ENCODE measurements at places on chromosomes 16 and 17. TPM values are rescaled to one million over a fixed set of nuclear protein-coding genes. Genes with fewer than 3 reads are reported as not detected.

- DNase-seq = no peak
Measured at GRCh38 chr16:49474741-49475140, 101.1 kb downstream of the C16orf78 start.

Gene HES7
- not detected for polyA plus RNA-seq

Gene SGF29
- polyA plus RNA-seq = 2.5 TPM

DNA sequence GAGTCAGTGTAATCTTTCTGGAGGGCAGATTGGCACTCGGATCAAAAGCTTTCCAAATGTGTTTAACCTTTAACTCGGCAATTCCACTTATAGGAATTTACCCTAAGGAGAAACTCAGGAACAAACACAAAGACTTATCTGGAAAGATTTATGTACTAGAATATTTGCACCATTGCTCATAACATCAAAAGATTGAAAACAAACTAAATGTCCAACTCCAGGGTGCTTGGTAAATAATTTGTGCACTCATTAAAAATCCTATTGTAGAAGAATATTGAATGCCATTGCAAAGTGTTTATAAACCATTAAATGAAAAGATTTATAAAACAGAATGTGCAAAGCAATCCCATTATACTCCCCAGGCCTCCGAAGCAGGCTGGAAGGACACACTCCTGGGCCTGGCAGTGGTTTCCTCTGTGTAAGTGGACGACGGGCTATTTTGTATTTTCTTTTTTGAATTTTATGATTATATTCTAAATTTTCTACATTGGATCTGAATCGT is 18.7 kb upstream of the RBFOX3 start:
- no peak for DNase-seq

Gene PIK3R5
- not detected for polyA plus RNA-seq

DNA sequence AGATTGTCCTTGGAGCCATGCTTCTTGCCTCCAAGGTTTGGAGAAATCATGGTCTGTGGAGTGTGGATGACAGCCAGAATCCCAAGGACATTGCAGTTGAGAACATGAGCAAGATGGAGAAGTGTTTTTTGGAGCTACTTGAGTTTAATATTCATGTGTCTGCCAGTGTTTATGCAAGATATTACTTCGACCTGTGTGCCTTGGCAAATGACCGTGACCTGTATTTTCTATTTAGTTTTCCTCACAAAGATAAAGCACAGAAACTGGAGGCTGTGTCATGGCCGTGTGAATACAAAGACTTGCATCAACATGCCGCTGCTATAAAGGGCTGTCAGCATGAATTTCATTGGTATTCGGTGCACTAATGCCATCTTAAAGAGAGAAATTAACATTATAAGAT is 9.0 kb downstream of the GGA2 start:
- DNase-seq = no peak

DNA sequence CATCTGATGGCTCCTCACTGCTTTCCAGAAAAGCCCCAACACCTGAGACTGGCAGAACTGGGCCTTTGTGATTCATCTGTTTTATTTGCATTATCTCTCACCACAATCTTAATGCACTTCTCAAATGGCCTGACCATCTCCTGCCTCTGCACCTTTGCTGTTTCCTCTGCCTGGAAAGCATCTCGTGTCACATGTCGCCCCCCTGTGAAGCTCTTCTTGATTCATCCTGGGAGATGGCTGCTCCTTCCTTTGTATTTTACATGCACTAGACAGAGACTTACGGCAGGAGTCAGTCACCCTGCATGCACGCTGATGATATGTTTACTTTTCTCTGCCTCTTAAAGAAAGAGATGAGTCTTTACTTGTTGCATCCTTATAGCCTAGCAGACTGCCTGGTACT is 30.0 kb downstream of the HNF1B start:
- DNase-seq = no peak

DNA sequence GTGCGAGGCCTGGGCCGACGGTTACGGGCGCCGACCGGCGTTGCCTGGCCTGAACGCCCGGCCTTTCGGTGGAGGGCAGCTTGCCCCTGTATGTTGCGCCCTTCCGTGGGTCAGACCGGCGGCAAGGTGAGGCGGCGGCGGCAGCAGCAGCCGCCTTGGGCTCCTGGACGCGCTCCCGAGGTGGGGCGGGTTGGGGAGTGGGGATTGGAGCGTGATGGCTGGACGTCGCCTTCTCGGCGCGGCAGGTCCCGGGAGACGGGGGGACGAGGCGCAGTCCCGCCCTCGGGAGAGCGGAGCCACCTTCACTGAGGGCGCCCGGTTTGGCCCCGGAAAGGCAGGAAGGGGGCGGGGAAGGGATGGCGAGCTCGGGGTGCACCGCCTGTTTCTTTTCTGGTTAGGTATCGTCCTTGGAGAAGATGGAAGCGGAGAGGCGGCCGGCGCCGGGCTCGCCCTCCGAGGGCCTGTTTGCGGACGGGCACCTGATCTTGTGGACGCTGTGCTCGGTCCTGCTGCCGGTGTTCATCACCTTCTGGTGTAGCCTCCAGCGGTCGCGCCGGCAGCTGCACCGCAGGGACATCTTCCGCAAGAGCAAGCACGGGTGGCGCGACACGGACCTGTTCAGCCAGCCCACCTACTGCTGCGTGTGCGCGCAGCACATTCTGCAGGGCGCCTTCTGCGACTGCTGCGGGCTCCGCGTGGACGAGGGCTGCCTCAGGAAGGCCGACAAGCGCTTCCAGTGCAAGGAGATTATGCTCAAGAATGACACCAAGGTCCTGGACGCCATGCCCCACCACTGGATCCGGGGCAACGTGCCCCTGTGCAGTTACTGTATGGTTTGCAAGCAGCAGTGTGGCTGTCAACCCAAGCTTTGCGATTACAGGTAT is 671 bp downstream of the DGKE start:
- DNase-seq = no peak

DNA sequence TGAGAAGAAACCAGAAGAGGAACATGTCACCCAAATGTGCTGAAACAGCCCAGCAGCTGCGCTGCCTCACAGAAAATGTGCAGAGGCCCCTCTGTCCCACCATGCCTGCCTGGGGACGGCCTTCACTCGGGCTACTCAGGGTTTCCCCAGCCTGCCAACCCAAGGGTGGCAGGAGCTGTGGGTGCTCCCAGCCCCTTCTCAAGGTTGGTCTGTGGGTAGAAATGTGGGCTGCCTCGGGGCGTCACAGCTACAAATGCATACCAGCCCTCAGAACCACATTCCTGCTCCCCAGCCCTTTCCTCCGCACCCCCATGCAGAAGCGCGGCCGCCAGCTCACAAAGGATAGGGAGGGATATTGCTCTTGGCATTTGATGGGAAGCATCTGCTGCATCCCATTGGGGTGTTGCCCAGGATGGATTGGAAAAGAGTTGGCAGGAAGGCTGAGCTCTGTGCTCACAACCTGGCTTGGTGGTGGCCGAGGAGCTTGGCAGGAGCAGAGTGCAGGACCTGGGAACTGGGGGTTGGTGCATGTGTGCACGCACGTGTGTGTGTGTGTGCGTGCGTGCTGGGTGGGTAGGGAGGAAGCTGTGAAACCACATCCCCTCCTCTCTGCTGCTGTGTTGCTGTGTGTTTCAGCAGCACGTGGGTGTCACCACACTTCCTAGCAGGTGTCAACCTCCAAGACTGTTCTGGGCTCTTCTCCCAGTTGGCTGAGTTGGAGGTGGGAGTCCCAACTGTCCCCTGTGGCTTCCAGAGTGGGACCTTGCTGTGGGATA is 304.4 kb downstream of the SEC14L1 start:
- DNase-seq = no peak

Gene KRT27
- polyA plus RNA-seq = not detected

Gene ACOX1
- polyA plus RNA-seq = 32.1 TPM

- DNase-seq = no peak
Measured at GRCh38 chr16:88638323-88639230, at the start of gene IL17C. Gene IL17C (plus strand): TSS chr16:88638572. CDS start chr16:88638642, 70 bp downstream.

Gene KCNH4
- 0.02 TPM for polyA plus RNA-seq

GRCh38 chr17:16435925-16436886 is 20.8 kb downstream of the TRPV2 start:
- DNase-seq = no peak

Gene C16orf92
- polyA plus RNA-seq = not detected

Gene HBA2
- polyA plus RNA-seq = 0.17 TPM

Gene SOST
- not detected for polyA plus RNA-seq

DNA sequence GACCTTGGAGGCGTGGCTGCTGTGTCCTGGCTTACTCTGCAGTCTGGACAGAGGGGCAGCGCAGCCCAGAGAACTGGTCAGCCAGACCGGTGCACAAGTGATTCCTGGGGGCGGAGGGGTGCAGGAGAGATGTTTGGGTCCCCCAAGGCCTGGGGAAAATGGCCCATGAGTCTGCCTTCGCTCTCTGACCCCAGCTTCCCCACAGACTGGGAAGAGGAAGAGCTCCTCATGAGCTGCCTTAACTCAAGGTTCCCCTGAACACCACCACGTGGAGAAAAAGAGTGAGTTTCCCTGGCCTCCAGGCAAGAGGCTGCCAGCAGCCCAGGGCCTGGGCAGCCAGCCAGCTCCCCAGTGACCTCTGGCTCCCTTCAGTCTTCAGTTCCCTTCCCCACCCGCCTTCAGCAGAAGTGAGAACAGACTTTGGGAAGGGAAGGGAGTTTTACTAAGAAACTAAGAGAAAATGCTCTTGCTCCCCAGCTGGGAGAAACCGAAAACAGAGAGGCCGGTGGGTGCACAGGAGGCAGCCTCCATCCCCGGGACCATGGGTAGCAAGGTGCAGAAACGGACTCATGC is 2.0 kb upstream of the C17orf99 start:
- DNase-seq = no peak

Gene IRX6
- polyA plus RNA-seq = not detected

- DNase-seq = no peak
Measured at GRCh38 chr17:44122816-44123355, 555 bp downstream of the HDAC5 start.

- no peak for DNase-seq
Measured at GRCh38 chr17:59846394-59847165, 46.2 kb downstream of the TUBD1 start.

Gene CA5A
- polyA plus RNA-seq = not detected

Gene TSPAN10
- 3.0 TPM for polyA plus RNA-seq

GRCh38 chr16:74297145-74297665 is 591 bp downstream of the PSMD7 start:
- DNase-seq = no peak

DNA sequence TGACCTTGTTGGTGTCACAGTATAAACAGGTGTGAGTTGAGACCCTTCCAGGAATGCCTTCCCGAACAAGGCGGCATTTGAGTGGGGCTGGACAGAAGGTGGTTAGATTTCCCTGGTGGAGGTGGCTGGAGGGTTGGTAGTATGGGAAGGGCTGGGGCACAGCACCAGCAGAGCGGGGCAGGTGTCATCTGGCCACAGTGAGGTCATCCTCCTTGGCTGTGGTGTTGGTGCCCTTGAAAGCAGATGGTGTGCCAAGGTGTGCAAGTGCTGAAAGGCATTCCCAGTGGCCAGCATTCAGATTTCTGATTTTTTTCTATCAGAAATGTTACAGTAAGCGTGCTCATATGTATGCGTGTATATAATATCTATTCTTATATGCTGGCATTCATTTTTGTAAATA is 126.6 kb downstream of the LAT start:
- DNase-seq = no peak

- no peak for DNase-seq
Measured at GRCh38 chr17:66727634-66728570, 107.0 kb upstream of the CACNG5 start.

- no peak for DNase-seq
Measured at GRCh38 chr17:72865954-72866353, 226.5 kb downstream of the SLC39A11 start.

DNA sequence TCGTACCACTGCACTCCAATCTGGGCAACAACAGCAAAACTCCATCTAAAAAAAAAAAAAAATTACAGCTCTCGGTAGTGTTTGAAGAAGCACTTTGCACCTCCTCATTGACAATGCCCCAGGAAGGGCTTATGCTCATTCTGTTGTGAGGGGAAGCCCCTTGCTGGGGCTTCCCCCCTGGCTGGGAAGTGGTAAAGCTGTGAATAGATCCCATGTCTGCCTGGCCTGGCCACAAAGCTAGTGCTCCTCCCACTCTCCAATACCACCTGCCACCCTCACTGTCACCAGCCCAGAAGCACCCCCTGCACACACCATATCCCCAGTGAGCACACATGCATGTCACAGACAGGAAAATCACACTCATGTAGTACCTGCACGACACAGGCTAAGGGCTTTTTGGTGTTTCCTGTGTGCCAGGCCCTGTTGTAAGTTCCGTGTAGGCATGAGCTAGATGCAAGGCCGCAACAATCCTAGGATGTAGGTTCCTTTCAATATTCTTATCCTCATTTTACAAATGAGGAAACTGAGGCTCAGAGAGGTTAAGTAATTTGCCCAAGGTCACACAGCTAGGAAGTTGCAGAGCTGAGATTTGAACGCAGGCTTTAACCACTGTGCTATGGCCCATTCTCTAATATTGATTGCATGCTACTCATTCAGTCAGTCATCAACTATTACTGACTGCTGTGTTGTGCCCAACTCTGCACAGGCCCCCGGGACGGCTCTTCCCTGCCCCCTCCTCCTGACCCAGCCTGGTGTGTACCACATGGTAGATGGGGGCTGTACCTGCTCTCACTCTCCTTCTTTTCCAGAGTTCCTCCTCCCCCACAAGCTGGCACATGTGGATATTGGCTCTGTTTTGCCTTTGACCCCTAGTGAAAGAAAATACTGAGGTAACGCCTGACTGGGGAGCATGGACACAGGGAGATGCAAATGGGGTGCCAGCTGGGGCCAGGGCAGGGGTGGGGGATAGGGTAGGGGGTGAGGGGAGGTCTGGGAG is 11.9 kb upstream of the COL1A1 start:
- no peak for DNase-seq

DNA sequence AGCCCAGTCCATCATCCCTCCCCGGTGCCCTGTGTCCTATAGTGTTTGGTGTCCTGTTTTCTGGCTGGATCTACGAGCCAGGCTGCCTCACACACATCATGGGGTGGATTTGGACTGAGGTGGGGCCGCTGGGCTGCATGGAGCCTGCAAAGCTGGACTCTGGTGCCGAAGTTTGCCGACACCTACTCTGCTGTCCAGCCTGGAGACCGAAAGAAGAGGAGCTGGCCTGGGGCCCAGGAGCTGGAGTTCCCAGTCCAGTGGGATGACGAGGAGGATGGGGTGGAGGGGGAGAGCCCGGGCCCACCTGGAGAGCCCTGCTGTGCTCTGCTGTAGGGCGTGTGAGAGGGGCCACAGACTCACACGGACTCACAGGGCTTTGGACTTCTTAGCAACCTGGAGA is 40.3 kb upstream of the ENPP7 start:
- no peak for DNase-seq

Gene LPCAT2
- 7.9 TPM for polyA plus RNA-seq

GRCh38 chr17:13036751-13037150 is 18.9 kb upstream of the ELAC2 start:
- DNase-seq = no peak

Gene BORCS6
- 3.0 TPM for polyA plus RNA-seq

DNA sequence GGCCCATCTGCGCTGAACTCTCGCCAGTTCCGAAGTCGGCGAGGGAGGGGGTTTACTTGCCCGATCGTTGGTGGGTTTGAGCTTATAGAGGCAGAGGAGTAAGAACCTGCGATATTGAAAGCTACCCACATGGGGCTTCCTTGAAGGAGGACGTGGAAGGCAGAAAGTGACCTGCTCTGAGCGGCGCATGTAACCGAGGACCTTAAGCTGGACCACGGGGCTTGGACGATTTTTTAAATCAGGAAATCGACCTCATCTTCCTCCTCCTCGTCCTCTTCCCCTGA is 2.0 kb downstream of the PRAC2 start:
- DNase-seq = no peak

- DNase-seq = no peak
Measured at GRCh38 chr16:85006639-85007038, 4.7 kb downstream of the ZDHHC7 start.
